ENCODE measurements at places on chromosomes 2 and 18. TPM values are rescaled to one million over a fixed set of nuclear protein-coding genes. Genes with fewer than 3 reads are reported as not detected.

GRCh38 chr18:55918444-55918843 lies 330.5 kb upstream of the TCF4 start:
- peak; percentile 61 for DNase-seq

GRCh38 chr2:218883491-218884490 lies 3.1 kb downstream of the WNT10A start:
- DNase-seq, result peak; percentile 66

- no peak for DNase-seq
Observed at GRCh38 chr2:113126845-113127645, at the start of gene IL1RN. Gene IL1RN, plus strand, starts transcription at chr2:113127598. Its CDS starts 27 bp downstream, at chr2:113127625.

Gene FHOD3
- 10.1 TPM for total RNA-seq

Measured in GM23248 (cell line).